DMS 273 treated with DMSO at 0.1 percent for 48 hours (cell line): ENCODE measurements at places on chromosomes 5 and 9.

- DNase-seq: no peak
These were observed 24.2 kb downstream of the ARHGEF37 start for GRCh38 chr5:149605354-149605997.

DNA sequence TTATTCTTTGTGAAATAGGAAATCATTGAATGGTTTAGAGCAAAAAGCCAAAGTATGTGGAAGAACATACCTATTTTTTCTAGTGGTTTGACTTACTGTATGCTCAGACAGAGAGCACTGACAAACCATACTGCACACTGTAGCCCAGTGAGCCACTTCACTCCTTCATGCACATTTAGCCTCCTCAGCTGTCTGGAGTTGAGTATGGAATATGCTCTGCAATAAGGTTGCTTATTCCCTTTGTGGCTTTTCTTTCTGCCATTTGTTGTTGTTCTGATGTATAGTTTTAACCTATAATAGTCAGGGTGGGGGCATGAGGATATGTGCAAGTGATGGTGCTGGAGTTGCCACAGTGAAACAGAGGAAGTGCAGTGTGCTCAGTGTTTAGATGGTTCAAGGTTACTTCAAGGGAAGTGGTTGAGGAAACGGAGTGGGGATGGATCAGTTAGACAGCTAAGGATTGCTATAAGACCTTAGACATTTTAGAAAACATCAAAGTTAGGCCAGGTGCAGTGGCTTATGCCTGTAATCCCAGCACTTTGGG is 100.7 kb downstream of the CDC42SE2 start:
- no peak for DNase-seq

DNA sequence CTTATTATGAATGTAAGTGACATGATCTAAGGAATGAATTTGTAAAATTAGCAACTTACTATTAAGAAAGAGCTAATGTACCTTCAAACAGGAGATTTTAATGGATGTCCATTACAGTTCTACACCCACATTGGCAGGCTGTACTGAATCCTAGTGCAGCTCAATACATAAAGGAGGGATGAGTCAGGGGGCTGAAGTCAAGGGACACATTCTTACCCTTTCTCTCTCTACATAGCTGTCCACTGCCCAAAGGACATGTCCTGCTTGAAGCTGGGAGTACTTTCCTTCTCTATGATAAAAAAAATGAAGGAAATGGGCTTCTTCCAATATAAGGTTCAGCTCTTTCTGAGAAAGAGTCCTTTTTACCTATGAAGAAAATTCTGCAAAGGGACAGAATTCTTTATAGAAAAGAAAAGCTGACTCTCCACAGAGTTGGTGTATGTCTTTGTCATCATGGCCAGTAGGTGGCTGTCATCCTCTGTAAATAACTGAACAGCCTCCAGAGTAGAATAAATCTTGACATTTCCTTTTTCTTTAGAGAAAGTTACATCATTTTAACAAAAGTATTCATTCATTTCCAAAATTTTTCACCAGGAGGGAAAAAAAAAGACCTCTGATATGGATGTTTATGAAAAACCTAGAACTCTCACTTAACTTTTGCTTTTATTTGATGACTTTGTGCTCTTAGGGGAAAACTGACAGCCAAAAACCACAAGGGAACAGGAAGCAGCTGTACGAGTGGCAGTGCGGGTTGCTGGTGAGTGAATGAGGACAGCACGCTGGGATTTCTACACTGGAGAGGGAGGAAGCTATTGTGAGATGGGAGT is 13.1 kb upstream of the IFNA14 start:
- DNase-seq: peak; percentile 13

DNA sequence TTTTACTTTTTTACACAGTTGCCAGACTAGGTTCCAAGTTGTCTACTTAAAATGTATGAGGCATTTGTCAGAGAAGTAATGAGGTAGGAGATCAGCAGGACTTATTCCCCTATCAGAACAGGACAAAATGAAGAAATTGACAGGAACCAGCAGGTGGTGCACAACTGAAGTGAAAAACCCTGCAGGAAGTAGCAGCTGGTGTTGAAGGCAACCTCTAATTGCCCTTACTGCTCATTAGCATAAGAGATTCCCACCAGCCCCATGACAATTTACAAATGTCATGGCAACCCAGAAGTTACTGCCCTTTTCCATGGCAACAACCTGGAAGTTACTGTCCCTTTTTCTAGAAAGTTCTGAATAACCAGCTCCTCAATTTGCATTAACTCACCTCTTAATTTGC is 5.4 kb downstream of the PCDHB15 start:
- peak; percentile 84 for DNase-seq

GRCh38 chr5:129110742-129111141 is 16.2 kb downstream of the ISOC1 start:
- no peak for DNase-seq

DNA sequence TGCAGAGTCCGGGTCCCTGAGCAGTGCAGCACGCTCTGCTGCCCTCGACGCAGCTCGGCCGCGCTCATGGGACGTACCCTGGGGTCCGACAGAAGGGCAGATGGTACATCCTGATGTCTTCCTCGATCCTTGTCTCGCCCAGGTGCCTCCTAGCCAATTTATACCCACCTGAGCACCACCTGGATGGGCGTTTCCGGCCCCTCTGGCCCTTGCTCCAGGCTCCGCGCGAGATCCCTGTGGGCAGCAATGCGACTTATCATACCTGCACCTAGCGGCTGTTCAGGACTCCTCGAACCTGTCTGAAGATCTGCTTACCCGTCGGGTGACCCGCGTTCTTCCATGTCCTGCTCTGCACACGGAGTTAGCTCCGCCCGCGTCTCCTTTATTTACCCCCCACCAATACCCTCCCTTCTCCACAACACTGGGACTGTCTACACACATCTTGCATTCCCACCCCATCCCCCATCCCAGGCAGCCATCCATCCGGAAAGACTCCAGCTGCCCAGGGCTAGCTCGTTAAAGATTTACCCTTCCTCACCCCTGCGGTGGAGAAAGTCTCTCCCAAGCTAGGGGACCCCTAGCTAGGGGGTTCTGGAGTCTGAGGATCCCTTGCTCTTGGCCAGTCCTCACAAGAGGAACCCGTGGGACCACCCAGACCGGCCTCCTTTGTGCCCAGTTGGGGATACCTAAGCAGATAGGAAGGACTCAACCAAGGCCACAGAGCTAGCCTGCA is at the start of gene KIF12:
TSS of gene KIF12 (minus strand) at position 357 of the 733 bp plus-strand sequence. CDS start at position 341, 16 bp downstream.
- peak; percentile 76 for DNase-seq

DNA sequence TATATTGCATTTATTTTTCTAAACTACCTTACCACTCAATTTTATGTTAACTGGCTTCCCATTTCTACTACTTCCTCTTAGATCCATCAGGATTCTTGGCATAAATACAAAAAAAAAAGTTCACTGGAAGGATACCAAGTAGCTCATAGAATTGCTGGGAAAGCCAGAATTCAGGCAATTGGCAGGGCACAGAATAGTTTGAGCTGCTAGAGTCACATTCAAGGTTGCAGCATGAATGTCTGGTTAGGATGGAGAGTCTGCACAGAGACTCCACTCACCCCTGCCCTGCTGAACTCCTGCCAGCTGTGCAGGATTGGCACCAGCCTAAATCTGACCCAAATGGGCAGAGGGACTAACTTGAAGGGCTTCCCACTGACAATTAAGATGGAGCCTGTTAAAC is 4.9 kb upstream of the AMACR start:
- no peak for DNase-seq
